ENCODE measurements at places on chromosomes 13 and 19. TPM values are rescaled to one million over a fixed set of nuclear protein-coding genes. Genes with fewer than 3 reads are reported as not detected.

DNA sequence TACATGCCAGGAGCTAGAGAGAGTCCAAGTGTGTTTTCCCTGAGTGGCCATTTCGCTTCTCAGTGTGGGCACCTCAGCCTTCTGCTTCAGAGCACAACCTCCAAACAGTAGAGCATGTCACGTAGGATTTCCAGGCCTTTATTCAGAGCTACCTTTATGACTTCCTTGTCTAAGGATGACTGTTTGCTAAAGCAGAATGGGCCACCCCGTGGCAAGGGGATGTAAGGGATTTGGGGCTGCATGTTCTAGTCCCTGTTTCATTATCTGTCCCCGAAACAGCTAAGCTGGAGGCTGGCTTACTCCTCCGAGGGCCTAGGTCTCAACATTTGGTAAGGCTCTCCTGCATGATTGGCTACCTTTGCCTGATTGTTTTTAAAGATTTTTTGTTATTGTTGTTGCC lies 6.0 kb downstream of the RNASEH2B start:
- peaks cover 2% of the 10 kb centered on the region for H3K36me3 ChIP-seq
- no peak overlapping the region for H3K27ac ChIP-seq
- H3K4me1 ChIP-seq = peaks cover 69% of the 10 kb centered on the region
- no peak overlapping the region for H3K4me3 ChIP-seq
- peak; percentile 59 for DNase-seq

DNA sequence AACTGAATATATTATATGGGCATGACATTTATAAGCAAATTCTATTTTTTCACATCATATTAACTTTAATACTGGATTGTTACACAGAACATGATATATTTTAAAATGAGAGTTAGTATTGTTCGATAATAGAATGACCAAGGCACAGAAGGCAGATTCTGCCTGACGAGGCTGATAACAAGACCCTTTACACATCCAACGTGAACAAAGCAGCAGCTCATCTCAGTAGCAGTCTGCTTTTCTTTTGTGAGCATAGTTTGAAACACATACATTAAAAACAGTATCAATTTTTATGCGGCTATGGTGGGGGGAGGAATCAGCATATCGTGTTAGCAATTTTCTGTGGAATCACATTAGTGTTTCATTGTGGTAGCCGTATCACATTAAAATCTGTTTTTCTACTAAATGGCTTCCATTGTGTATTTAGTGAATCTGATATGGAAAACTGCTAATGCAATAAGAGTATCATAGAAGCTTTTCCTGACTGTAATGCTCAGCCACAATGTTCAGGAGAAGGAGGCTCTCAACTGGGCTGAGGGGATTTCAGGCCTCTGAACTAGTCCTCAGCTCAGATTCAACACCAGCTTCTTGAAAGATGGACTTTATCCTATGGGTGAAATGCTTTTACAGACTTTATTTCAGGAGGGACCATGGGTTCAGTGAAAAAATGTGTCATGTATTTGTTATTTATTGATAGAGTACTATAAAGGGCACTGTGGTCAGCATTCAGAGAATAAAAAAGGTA lies 4.0 kb downstream of the SMAD9 start:
- H3K27me3 ChIP-seq = peaks cover 57% of the 10 kb centered on the region
- no peak overlapping the region for H3K4me3 ChIP-seq
- no peaks in the 10 kb centered on the region for H3K36me3 ChIP-seq
- H3K4me1 ChIP-seq = peaks cover 3% of the 10 kb centered on the region
- H3K27ac ChIP-seq = no peak overlapping the region

DNA sequence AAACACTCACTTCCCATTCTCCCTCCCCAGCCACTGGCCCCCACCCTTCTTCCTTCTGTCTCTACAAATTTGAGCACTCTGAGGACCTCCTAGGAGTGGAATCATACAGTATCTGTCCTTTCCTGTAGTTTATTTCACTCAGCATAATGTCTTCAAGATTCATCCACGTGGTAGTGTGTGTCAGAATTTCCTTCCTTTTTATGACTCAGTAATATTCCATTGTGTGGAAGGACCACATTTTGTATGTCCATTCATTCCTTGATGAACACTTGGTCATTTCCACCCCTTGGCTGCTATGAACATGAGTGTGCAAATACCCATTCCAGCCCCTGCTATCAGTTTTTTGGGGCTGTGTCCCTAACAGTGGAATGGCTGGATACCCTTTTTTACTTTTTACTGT lies 9.8 kb downstream of the KLF2 start:
- H3K36me3 ChIP-seq = no peaks in the 10 kb centered on the region
- peaks cover 53% of the 10 kb centered on the region for H3K4me1 ChIP-seq
- H3K27me3 ChIP-seq = peaks cover 3% of the 10 kb centered on the region
- H3K4me3 ChIP-seq = no peak overlapping the region
- H3K27ac ChIP-seq = no peak overlapping the region

DNA sequence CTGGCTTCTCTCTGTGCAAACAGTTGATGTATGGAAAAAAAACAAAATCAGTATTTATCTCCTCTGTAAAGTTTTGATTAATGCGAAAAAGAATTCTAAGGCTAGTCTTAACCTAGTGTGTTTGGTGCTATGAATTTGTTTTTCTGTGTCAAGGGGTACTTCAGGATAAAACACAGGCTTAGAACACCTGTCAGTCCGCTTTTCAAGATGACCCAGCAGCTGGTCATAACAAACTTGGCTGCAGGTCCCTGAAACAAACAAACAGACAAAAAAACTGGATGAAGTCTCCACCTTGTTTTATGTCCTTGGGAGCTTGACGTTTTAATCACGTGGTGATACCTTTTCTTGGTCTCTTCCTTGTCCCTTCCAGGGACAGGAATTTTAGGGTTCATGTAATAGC lies 689.3 kb downstream of the UQCRFS1 start:
- no peaks in the 10 kb centered on the region for H3K27me3 ChIP-seq
- H3K4me1 ChIP-seq = no peaks in the 10 kb centered on the region
- H3K4me3 ChIP-seq = no peak overlapping the region

GRCh38 chr19:35116072-35116801 lies 614 bp downstream of the FXYD3 start:
- DNase-seq = no peak
- no peaks in the 10 kb centered on the region for H3K36me3 ChIP-seq
- H3K27me3 ChIP-seq = no peaks in the 10 kb centered on the region
- H3K4me1 ChIP-seq = peaks cover 4% of the 10 kb centered on the region
- H3K4me3 ChIP-seq = no peak overlapping the region
- H3K27ac ChIP-seq = no peak overlapping the region

GRCh38 chr13:109781384-109782065 lies 4.9 kb downstream of the IRS2 start:
- H3K36me3 ChIP-seq = peaks cover 4% of the 10 kb centered on the region
- no peak for DNase-seq
- H3K27ac ChIP-seq = no peak overlapping the region
- no peak overlapping the region for H3K4me3 ChIP-seq

GRCh38 chr13:91398413-91399188 lies at the start of gene GPC5:
Gene GPC5, plus strand, starts transcription at chr13:91398621.
- no peak within 1 kb of the TSS for H3K27ac ChIP-seq
- peak; percentile 84 for DNase-seq
- H3K27me3 ChIP-seq = peaks cover 52% of the 10 kb centered on the region
- H3K4me1 ChIP-seq = peaks cover 17% of the 10 kb centered on the region

DNA sequence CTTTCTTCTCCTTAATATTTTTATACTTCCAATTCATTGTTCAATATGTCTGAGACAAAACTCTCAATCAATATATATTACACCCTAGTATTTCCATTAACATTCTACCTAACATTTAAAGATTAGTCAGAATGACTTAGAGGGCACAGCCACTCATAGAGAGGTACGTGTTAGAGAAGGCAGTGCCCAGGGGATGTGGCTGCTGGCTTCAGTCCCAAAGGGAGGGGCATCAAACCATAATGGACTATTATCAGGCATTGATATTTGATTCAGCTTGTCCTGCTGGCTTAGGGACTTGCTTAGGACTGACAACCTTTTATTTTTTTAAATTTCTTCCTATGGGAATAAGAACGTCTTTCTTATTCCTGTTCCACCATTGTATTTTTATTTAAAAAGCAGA lies 1392.0 kb upstream of the ATXN8OS start:
- H3K27ac ChIP-seq = no peak overlapping the region
- H3K27me3 ChIP-seq = no peaks in the 10 kb centered on the region
- H3K4me3 ChIP-seq = no peak overlapping the region
- DNase-seq = no peak
- H3K36me3 ChIP-seq = no peaks in the 10 kb centered on the region

- H3K27ac ChIP-seq = no peak overlapping the region
- no peak overlapping the region for H3K4me3 ChIP-seq
- H3K27me3 ChIP-seq = no peaks in the 10 kb centered on the region
- peak; percentile 76 for DNase-seq
- peaks cover 29% of the 10 kb centered on the region for H3K36me3 ChIP-seq
- no peaks in the 10 kb centered on the region for H3K4me1 ChIP-seq
Observed at GRCh38 chr19:18167975-18168645, 5.5 kb upstream of the IFI30 start.

- H3K27ac ChIP-seq = peak overlapping the region; percentile 52
- H3K4me1 ChIP-seq = peaks cover 73% of the 10 kb centered on the region
- no peak overlapping the region for H3K4me3 ChIP-seq
- no peaks in the 10 kb centered on the region for H3K36me3 ChIP-seq
- H3K27me3 ChIP-seq = no peaks in the 10 kb centered on the region
Observed at GRCh38 chr13:40149611-40150274, 494.3 kb downstream of the COG6 start.

DNA sequence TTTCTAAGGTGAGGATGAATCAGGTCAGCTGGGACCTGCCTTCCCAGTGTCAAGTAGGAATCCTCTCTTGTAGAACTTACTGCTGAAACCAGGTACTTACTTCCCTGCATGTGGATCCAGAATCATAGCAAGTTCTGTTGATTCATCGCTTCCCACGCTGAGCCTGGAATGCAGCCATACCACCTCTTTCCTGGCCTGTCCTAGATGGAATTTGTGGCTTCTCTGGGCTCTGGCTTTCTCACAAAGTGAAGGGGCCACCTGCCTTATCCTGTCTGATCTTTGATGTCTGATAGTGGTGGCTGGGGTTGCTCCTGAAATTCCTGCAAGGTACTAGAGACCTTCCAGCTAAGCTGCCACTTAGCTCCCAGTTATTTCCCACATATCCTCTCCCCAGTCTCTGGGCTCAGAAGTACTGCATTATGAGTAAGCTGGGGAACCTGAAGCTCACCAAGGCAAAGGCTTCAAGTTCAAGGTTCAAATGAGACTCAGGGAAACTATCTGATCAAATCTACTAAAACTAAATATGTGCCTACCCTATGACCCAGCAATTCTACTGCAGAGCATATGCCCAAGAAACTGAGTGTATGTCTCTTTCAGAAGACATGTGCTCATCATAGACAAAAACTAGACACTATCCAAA lies 103.5 kb downstream of the SUCLA2 start:
- no peaks in the 10 kb centered on the region for H3K27me3 ChIP-seq
- no peaks in the 10 kb centered on the region for H3K4me1 ChIP-seq
- peaks cover 11% of the 10 kb centered on the region for H3K36me3 ChIP-seq

The ZNF443 gene
- total RNA-seq = 4.1 TPM

The ZNF724 gene
- total RNA-seq = 12.9 TPM

DNA sequence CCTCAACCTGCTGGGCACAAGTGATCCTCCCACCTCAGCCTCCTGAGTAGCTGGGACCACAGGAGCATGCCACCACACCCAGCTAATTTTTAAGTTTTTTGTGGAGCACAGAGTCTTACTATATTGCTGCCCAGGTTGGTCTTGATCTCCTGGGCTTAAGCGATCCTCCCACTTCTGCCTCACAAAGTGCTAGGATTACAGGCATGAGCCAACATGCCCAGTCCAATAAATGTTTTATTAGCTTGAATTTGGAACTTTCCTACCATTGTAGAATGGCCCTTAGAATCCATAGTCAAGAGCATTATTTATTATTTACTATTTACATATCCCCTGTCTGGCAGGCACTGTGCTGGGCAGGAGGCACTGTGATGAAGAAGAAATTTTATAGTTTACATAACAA lies 39.6 kb upstream of the CLDN10 start:
- no peak overlapping the region for H3K27ac ChIP-seq
- no peak overlapping the region for H3K4me3 ChIP-seq
- H3K4me1 ChIP-seq = no peaks in the 10 kb centered on the region
- DNase-seq = no peak
- H3K36me3 ChIP-seq = no peaks in the 10 kb centered on the region

The MIR17HG gene
- 11.7 TPM for total RNA-seq

The SRRM5 gene
- 0.21 TPM for total RNA-seq

DNA sequence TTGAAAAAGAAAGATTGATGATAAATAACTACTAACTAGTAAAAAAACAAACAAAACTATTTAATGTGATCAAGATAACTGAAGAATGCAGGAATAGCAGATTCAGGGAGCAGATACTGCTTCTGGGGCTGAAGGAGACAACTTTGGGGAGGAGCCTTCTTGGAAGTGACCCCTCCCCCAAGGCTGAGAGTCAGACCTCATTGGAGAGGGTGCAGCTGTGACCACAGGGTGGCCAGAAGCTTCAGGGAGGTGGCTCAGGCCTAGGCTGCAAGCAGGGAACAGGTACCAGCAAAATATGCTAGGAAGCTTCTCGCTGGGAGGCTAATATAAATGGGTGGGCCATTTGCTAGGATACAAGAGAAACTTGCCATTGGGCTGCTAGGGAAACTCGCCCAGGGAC lies 149.9 kb downstream of the MYO16 start:
- H3K4me3 ChIP-seq = no peak overlapping the region
- no peak for DNase-seq
- H3K27me3 ChIP-seq = peaks cover 3% of the 10 kb centered on the region
- no peaks in the 10 kb centered on the region for H3K36me3 ChIP-seq

The PET100 gene
- total RNA-seq = 96.5 TPM

GRCh38 chr13:100129605-100130004 lies 40.7 kb downstream of the PCCA start:
- H3K27ac ChIP-seq = no peak overlapping the region
- H3K27me3 ChIP-seq = no peaks in the 10 kb centered on the region
- H3K4me1 ChIP-seq = peaks cover 23% of the 10 kb centered on the region
- no peak overlapping the region for H3K4me3 ChIP-seq

GRCh38 chr13:97238432-97238831 lies 16.3 kb downstream of the MBNL2 start:
- no peaks in the 10 kb centered on the region for H3K27me3 ChIP-seq
- H3K4me3 ChIP-seq = no peak overlapping the region
- no peak for DNase-seq
- H3K27ac ChIP-seq = no peak overlapping the region
- peaks cover 32% of the 10 kb centered on the region for H3K4me1 ChIP-seq

- H3K4me1 ChIP-seq = peaks cover 53% of the 10 kb centered on the region
- H3K4me3 ChIP-seq = peak overlapping the region; percentile 95
- no peaks in the 10 kb centered on the region for H3K27me3 ChIP-seq
- peaks cover 25% of the 10 kb centered on the region for H3K36me3 ChIP-seq
- peak overlapping the region; percentile 95 for H3K27ac ChIP-seq
- peak; percentile 23 for DNase-seq
Observed at GRCh38 chr13:48038761-48039160, 1.2 kb downstream of the NUDT15 start.

The FCER2 gene
- 0.86 TPM for total RNA-seq
